ENCODE measurements at places on chromosomes 4 and X. TPM values are rescaled to one million over a fixed set of nuclear protein-coding genes. Genes with fewer than 3 reads are reported as not detected.

DNA sequence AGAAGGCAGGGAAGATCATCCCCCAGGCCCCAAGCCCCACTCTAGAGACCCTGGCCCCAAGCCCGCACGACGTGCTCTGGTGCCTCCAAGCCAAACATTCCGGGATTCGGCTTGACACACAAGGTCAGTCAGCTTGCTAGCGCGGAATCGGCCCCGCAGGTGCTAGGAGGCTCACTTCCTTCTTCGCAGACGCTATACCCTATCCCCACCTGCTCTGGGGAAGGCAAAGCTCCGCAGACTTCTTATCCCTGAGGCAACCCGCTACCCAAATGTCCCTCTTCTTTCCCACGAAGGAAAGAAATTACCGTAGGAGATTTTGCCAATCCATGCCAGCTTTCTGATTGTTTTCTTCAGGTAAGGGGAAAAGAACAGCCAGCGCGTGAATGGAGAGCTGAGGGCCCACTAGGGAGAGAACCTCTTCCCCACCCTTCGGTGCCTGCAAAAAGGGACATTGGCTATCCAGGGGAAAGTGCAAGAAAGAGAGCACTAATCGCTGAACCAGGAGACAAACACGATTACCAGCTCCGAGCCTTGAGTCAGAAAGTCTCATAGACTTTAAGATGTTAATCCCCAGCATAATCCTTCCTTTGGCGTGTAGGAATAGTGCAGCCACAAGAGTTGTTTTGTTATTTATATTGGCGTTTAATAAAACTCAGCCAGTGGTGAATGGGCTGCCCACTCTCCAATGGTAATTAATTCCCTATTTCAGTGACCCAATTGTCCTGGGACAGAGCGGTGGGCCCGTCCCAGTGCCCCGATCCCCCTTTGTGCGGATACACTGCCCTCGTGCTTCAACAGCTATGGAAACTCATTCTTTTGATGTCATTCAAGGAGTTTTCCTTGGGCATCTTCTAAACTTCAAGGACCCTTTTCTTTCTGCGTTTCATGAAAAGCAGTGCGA is 5.4 kb upstream of the NEUROG2 start:
- H3K27me3 ChIP-seq: peaks cover 74% of the 10 kb centered on the region
- H3K4me1 ChIP-seq: no peaks in the 10 kb centered on the region
- H3K36me3 ChIP-seq: no peaks in the 10 kb centered on the region
- H3K27ac ChIP-seq: no peak overlapping the region
- no peak overlapping the region for H3K4me3 ChIP-seq

- no peak overlapping the region for H3K4me3 ChIP-seq
- no peaks in the 10 kb centered on the region for H3K4me1 ChIP-seq
- H3K27ac ChIP-seq: no peak overlapping the region
- no peak for DNase-seq
- H3K36me3 ChIP-seq: no peaks in the 10 kb centered on the region
Measured at GRCh38 chr4:48499551-48500066, 9.6 kb downstream of the ZAR1 start.

- no peaks in the 10 kb centered on the region for H3K36me3 ChIP-seq
- DNase-seq: no peak
- no peak overlapping the region for H3K27ac ChIP-seq
- no peaks in the 10 kb centered on the region for H3K4me1 ChIP-seq
Measured at GRCh38 chr4:41763729-41764128, 15.2 kb upstream of the PHOX2B start.

Gene NRK
- 0.77 TPM for total RNA-seq

DNA sequence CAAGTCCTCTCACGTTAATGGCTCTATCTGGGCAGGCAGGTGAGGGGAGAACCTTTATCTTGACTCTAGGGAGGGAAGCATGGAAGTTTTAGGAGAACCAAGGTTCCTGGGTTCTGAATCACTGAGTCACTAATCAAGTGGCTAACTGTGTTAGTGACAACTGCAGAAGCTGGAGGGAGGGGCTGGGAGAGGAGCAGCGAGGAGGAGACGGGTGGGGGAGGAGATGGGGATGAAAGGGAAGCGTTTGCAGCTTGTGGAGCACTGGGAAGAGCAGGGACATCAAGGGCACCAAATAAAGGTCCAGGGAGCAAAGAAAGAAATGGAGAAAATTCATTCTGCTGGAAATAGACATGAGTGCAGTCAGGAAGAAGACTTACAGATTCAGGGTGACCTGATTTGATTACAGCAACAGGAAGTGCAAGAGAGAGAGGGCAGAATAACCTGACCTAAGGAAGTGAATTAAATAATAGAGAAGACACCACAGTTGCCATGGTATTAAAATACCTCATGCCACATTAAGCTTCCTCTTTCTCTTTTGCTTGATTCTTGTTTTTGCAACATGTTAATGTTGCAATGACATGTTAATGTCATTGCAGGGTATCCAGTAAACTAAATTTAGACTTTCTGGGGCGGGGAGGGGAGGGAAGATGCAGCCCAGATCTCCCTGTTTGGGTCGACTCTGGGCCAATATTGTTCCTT is 4.5 kb upstream of the SETD7 start:
- H3K27me3 ChIP-seq: peaks cover 22% of the 10 kb centered on the region
- H3K27ac ChIP-seq: no peak overlapping the region
- no peaks in the 10 kb centered on the region for H3K36me3 ChIP-seq
- no peak for DNase-seq
- no peaks in the 10 kb centered on the region for H3K4me1 ChIP-seq
- no peak overlapping the region for H3K4me3 ChIP-seq

DNA sequence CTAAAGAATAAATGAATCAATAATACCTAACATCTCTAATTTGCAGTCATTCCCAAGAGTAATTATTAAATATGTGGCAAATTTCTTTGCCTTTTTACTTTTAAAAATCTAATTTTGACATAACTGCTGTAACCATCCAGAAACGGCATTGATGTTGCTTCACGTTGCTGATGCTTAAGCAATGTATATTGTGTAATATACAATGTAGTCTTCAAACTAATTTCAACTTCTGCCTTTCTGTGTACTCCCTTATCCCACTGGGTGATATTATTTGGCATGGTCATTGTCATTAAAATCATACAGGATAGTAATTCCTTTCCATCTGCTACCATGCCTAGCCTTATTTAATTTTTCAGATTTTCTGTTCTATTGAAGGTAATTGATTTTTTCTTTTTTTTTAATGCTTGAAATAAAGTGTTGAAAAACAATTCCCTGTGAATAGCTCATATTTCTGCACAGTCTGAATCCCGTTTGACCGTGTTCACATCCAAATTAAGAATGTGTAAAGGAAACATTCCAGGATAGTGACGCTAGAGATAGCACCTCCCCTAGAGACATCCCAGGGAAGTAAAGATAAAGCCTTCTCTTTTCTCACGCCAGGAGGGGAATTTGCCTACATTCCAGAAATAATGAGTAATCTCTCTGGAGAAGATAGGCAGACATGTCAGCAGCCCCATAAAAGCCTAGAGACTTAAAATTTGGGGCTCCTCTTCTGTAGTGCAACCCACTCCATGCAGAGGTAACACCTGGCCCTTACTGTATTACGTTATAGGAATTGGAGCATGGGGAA is 8.6 kb downstream of the FAM200B start:
- H3K4me1 ChIP-seq: peaks cover 18% of the 10 kb centered on the region
- H3K27ac ChIP-seq: peak overlapping the region; percentile 61
- DNase-seq: peak; percentile 64
- H3K36me3 ChIP-seq: peaks cover 3% of the 10 kb centered on the region
